ENCODE measurements at places on chromosomes 1 and 21. TPM values are rescaled to one million over a fixed set of nuclear protein-coding genes. Genes with fewer than 3 reads are reported as not detected.

Gene SELE
- total RNA-seq, result not detected

Gene LINGO4
- 0.07 TPM for total RNA-seq

Gene AKIRIN1
- 58.5 TPM for total RNA-seq

Gene STMN1
- total RNA-seq, result 708 TPM

Gene FAM72C
- total RNA-seq, result 43.4 TPM
